ENCODE measurements at places on chromosomes 7 and 10. TPM values are rescaled to one million over a fixed set of nuclear protein-coding genes. Genes with fewer than 3 reads are reported as not detected.

Gene KCNIP2
- 3.5 TPM for total RNA-seq

GRCh38 chr10:62038609-62039190, 137.2 kb downstream of the ARID5B start:
- peaks cover 76% of the 10 kb centered on the region for H3K4me1 ChIP-seq
- no peaks in the 10 kb centered on the region for H3K36me3 ChIP-seq
- H3K27me3 ChIP-seq = no peaks in the 10 kb centered on the region
- H3K27ac ChIP-seq = peak overlapping the region; percentile 91
- DNase-seq = no peak

Gene AKR1C3
- 0.89 TPM for total RNA-seq

GRCh38 chr7:158422887-158423560, 164.6 kb downstream of the PTPRN2 start:
- H3K4me3 ChIP-seq = no peak overlapping the region
- no peaks in the 10 kb centered on the region for H3K4me1 ChIP-seq
- no peaks in the 10 kb centered on the region for H3K27me3 ChIP-seq
- no peaks in the 10 kb centered on the region for H3K36me3 ChIP-seq
- DNase-seq = no peak
- no peak overlapping the region for H3K27ac ChIP-seq

DNA sequence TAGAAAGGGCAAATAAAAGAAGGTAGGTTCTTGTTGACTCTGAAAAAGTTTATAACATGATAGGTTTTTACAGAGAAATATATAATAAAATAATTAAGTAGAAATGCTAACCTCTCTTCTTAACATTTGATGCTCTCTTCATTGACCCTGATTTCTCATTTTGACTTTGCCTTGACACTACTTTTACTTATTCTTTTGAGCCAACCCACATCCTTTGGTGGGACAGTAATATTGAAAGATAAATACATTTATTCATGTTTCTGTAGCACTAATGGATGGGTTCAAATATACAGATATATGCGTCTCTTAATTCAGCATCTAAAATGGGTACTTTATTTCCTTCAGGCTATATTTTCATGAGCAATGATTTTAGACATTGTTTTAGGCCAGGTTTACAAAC, 34.4 kb downstream of the DDC start:
- H3K4me1 ChIP-seq = peaks cover 8% of the 10 kb centered on the region
- no peaks in the 10 kb centered on the region for H3K36me3 ChIP-seq
- H3K4me3 ChIP-seq = no peak overlapping the region
- no peak for DNase-seq
- H3K27ac ChIP-seq = no peak overlapping the region
- H3K27me3 ChIP-seq = peaks cover 25% of the 10 kb centered on the region
